ENCODE measurements at places on chromosomes 7 and 10. TPM values are rescaled to one million over a fixed set of nuclear protein-coding genes. Genes with fewer than 3 reads are reported as not detected.

Gene OPN4
- total RNA-seq = not detected

Gene ZNF503
- total RNA-seq = 2.3 TPM

Gene PNLIPRP3
- total RNA-seq = 0.03 TPM

Gene CYP2W1
- not detected for total RNA-seq

Gene ZPBP
- total RNA-seq = not detected

Gene GIMAP7
- total RNA-seq = not detected

Gene ARMC3
- not detected for total RNA-seq

Gene IGF2BP3
- 146 TPM for total RNA-seq

Gene ALOX5
- total RNA-seq = not detected

Gene CYP2E1
- total RNA-seq = 6.4 TPM

Gene ARL3
- total RNA-seq = 8.3 TPM

Gene CALML3
- total RNA-seq = not detected

Gene ZNF727
- total RNA-seq = 0.56 TPM

Gene ZNF239
- 1.7 TPM for total RNA-seq

Gene TBATA
- not detected for total RNA-seq

Gene TCAF2
- total RNA-seq = 4.4 TPM

Gene HBP1
- 36.3 TPM for total RNA-seq

Measured in A375 (cell line).